ENCODE measurements at places on chromosomes 5 and 9.
A peak's percentile ranks its signal among the peaks of the same experiment; 100 is the strongest.

DNA sequence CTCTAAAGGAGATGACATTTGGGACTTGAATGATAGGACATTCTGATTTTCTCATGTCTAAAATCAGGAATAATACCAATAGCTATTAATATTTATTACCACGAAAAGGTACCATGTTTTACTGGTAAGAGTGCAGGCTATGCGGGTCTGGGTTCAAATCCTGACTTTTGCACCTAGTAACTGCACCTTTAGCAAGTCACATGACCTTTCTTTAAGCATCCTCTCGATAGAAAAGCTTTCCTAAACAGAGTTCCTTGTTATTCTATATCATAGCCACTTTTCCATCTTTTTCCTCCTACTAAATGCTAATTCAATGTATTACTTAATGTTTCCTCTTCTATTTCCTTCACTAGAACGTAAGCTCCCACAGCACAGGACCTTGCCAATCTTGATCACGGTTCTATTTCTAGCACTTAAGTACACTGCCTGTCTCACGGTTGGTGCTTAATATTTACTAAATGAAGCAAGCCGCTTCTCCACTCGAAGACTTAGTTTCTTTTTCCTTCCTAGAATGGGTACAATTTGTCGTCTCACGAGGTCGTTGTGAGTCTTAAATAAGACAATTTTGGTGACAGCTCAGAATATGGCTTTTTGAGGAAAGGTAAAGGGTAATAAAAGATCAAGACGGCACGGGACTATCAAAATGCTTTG, 816 bp downstream of the RBM18 start:
- no peak for DNase-seq

GRCh38 chr5:103693517-103693916, 130.9 kb upstream of the NUDT12 start:
- no peak for DNase-seq

DNA sequence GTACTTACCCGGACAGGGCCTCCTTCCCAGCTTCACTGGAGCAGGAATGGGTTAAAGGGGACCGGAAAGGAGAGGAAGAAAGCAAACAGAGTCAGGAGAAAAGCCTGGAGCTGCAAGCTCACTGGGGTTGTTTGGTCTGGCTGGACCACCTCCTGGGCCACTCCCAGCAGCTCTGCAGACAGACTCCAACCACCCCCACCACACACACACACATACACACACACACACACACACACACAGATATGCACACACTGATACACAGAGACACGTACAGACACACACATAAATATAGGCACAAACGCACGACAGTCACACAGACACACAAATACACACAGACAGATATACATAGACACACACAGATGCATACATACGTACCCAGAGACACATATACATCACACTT, 34.9 kb upstream of the SYNPO start:
- no peak for DNase-seq

- DNase-seq = no peak
Observed at GRCh38 chr5:150057052-150057451, 29.3 kb downstream of the CSF1R start.

GRCh38 chr9:121797081-121797480, 145.6 kb downstream of the DAB2IP start:
- no peak for DNase-seq

GRCh38 chr5:127785098-127785927, 82.1 kb downstream of the CCDC192 start:
- peak; percentile 88 for DNase-seq

DNA sequence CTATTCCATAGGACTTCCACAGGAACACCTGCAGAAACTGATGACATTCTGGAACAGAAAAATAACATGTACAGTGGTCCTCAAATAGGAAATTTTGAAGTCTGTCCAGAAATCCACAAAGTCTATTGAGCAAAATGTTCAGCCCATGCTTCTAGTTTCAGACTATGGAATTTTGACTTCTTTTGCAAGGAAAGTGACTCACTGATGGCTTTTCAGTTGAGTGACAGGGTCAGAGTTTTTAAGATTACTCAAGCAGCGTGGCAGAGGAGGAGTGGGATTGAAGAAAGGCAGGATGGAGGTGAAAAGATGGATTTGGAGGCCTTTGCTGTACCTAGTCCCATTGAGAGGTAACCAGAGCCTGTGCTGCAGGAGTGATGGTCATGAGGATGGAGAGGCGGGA, 151.5 kb downstream of the GOLPH3 start:
- no peak for DNase-seq

- DNase-seq = no peak
Observed at GRCh38 chr5:121671624-121672023, 180.1 kb upstream of the FTMT start.

- no peak for DNase-seq
Observed at GRCh38 chr5:65120371-65120967, 351.7 kb downstream of the CWC27 start.

- DNase-seq = no peak
Observed at GRCh38 chr5:6188976-6189375, 189.4 kb downstream of the MED10 start.

- peak; percentile 99 for DNase-seq
Observed at GRCh38 chr5:74326571-74327338, 313.8 kb downstream of the ENC1 start.

- DNase-seq = no peak
Observed at GRCh38 chr5:6273090-6273735, 105.1 kb downstream of the MED10 start.

DNA sequence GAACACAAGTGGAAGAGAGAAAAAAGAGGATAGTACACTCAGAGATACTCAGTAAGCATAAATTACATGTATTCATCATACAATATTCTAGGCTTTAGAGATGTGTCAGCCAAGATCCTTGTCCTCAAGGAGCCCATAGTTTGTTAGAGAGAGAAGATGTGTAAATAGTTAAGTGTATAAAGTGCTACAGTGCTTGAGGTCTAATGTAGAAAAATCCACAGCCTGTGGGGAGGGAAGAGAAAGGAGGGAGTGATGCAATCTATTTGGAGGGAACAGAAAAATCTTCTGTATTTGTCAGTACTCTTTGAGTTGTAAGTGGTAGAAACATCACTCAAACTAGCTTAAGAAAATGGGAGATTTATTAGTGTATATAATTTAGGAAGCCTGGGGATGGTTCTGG, 81.9 kb downstream of the PALM2AKAP2 start:
- DNase-seq = no peak

DNA sequence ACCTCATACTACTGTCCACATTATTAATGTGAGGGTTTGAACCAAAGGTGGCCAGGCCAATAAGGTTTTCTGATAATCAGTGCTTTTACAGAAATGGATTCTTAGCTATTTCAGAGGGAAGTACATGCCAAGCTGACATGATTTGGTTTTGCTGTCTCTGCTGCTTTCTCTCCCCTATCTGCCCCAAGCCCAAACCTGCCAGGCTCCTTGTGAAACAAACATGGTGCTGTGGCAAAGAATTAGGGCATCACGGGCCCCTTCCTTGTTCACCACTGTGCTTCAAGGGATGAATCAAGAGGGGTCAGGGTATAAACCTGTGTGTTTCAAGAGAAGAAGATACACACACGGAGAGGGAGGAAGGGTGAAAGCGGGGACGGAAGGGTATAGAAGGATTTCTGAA, 41.3 kb upstream of the SMU1 start:
- no peak for DNase-seq

DNA sequence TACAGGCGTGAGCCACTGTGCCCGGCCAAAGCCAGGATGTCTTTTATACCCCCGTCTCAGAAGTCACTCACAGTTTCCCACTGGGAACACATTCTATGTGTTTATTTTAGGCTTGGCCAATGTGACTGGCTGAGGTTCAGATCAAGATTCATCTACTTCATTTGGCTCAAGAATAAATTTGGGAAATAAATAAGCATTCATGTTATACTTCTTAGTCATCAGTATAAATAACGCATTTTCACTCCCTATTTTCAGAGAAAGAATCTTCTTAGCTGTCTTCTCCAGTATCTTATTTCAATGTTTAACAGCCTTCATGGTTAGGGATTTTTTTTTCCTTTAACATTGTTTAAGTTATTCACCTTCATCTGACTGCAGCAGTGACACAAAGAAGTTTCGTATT, 11.8 kb downstream of the S100Z start:
- no peak for DNase-seq

DNA sequence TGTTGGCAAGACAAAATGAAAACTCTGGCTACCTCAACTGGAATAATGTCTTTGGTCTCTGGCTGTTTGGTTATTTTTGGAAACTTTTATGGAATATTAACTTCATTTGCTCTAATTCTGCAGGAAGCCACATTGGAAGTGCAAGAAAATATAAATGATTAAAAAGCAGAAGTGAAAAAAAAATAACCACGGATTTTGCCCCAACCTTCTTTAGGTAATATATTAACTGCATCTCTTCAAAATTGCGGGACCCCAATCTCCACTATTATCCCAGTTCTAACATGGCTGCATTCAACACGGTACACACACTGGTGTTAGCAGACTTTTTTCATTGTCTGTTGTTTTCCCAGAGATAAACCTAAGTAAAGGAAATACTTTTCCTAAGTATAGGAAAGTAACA, 23.0 kb downstream of the GLIS3 start:
- DNase-seq = no peak

- no peak for DNase-seq
Observed at GRCh38 chr5:39005566-39006232, 68.5 kb downstream of the RICTOR start.

GRCh38 chr9:95831810-95832209, 43.7 kb upstream of the ERCC6L2 start:
- no peak for DNase-seq

DNA sequence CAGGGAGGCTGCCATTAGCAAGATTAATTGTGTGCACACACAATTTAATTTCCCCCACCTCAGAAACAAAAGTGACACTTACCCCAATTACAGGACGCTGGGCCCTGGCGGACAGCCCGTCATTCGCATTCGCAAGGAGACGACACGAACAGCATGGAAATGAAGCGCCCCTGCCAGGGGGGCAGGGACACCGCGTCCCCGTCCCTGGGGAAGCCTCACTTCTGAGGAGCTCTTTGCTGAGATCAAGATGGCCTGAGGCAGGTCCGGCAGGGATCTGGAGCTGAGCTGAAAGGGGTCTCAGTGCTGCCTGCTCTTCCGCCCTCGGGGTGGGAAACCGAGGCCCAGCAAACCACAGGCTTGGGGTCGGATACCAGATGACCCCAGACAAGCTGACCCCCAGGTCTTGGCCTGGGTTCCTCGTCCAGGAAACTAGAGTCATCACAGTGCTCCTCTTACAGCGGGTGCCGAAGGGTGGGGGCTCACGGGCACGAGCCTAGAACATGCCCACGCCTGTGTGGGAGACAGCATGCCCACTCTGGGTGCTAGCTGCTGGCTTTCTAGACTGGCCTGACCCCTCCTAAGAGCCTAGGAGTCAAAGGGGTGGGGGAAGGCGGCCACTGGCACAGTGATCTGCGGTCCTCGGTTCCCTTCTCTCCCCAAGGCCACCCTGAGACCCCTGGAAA, 103.2 kb downstream of the VAV2 start:
- no peak for DNase-seq

DNA sequence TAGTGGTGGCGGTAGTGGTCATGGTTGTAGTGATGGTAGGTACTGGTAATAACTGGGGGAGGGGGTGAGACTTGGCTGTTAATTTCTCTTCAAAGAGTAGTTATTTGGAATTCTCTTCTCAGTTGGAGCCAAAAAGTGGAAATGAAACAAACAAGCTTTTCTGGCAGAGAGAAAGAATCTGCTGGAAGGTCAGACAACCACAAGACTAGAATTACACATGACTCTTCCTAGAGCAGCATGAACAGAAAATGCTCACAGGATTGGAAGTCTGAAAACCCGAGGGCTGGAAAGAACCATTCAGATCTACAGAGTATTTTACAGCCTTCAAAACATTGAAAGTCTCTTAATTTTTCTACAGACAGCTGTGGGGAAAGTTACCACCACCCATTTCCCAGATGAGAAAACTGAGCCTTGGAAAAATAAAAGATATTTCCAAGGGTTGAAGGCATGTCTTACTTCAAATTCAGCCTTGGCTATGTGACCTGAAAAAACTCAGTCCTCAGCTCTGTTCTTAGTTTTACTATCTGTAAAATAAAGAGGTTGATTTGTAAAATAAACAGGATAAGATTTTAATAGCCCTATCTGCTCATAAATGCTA, 42.9 kb upstream of the TRIM32 start:
- peak; percentile 94 for DNase-seq

DNA sequence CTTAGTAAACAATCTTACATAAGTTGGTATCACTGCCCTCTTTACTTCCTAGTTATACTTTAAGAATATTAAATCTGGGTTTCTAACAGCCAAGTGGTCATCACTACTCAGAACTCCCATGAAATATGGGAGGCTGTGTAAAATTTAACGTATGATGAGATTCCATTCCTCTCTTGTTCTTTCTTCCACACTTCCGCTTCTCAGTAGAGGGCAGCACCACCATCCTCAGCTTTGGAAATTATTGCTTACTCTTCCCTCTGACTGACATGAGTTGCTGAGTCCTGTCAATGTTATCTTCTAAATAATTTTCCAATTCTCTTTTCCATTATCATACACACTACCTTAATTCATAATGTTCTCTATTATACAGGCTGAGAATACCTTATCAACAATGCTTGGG, 194.0 kb downstream of the RFX3 start:
- no peak for DNase-seq

GRCh38 chr5:14168144-14168792, 25.1 kb downstream of the TRIO start:
- DNase-seq = no peak

GRCh38 chr5:156134216-156134615, 192.7 kb upstream of the SGCD start:
- peak; percentile 65 for DNase-seq

- peak; percentile 31 for DNase-seq
Observed at GRCh38 chr9:5551368-5552150, 41.2 kb downstream of the PDCD1LG2 start.

GRCh38 chr9:114754581-114754980, 51.3 kb downstream of the TNFSF15 start:
- no peak for DNase-seq

GRCh38 chr9:33189331-33189791, 22.2 kb upstream of the B4GALT1 start:
- DNase-seq = peak; percentile 46

DNA sequence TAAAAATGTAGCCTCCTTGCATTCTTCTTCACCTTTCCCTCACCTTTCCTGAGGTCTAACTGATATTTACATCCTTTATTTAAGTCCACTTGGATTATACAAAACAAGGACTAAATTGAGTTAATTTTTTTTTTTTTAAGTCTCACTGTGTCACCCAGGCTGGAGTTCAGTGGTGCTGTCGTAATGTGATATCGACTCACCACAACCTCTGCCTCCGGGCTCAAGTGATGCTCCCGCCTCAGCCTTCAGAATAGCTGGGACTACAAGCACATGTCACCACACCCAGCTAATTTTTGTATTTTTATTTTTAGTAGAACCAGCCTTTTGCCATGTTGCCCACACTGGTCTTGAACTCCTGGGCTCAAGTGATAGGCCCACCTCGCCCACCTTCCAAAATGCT, 195.3 kb downstream of the BNC2 start:
- no peak for DNase-seq
